ENCODE measurements at places on chromosomes 3 and 15. TPM values are rescaled to one million over a fixed set of nuclear protein-coding genes. Genes with fewer than 3 reads are reported as not detected.

The CADPS gene
- 11.4 TPM for total RNA-seq

The CAV3 gene
- total RNA-seq, result not detected

The CCDC66 gene
- 8.2 TPM for total RNA-seq

The LRRC31 gene
- total RNA-seq, result not detected

The SAMMSON gene
- not detected for total RNA-seq

The GADL1 gene
- not detected for total RNA-seq

The CHRNA3 gene
- total RNA-seq, result not detected

The P2RY1 gene
- 0.22 TPM for total RNA-seq

The SLC22A13 gene
- total RNA-seq, result 0.38 TPM

The RASGRP1 gene
- total RNA-seq, result 3.0 TPM

The GOLGA8N gene
- total RNA-seq, result 0.65 TPM

The C3orf49 gene
- not detected for total RNA-seq

Measured in GM23248 (cell line).